ENCODE measurements at places on chromosomes 6 and 20.

DNA sequence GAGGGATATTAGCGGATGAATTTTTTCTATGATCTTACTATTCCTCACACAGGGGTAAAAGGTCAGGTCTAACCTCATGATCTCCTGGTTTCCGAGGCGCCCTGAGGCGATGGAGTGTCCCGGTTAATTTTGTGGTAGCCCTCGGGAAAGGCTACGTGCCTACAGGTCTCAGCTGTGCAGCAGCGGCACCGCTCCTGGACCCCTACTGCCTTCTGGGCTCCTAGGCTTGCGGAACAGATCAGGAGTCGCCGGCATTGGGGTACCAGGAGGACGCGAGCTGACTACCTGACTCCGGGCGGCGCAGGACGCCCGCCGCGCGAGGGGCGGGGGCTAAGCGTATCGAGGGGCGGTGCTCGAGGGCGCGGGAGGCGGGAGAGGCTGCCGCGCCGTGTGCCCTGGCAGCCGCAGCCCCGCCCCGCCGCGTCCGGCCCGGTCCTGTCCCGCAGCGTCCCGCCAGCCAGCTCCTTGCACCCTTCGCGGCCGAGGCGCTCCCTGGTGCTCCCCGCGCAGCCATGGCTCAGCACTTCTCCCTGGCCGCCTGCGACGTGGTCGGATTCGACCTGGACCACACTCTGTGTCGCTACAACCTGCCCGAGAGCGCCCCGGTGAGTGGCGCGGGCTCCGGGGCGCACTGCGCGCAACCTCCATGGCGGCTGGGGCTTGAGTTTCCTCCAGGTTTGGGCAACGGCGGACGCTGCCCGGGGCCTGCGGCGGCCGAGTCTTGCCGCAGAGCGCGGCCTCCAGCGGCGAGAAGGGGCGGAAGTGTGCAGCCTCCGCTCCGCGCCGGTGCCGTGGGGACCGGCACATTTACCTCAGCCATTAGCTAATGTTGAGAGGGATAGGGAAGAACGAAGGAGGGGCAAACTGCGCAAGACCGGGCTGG is at the start of gene NT5DC1:
TSS of gene NT5DC1 (plus strand) at position 435 of the 883 bp plus-strand sequence. CDS start at position 513, 78 bp downstream.
- peak; percentile 83 for DNase-seq

GRCh38 chr6:63672582-63673129 is 37.1 kb downstream of the PHF3 start:
- no peak for DNase-seq

- DNase-seq = no peak
Observed at GRCh38 chr6:74851596-74851995, 354.3 kb downstream of the COL12A1 start.

DNA sequence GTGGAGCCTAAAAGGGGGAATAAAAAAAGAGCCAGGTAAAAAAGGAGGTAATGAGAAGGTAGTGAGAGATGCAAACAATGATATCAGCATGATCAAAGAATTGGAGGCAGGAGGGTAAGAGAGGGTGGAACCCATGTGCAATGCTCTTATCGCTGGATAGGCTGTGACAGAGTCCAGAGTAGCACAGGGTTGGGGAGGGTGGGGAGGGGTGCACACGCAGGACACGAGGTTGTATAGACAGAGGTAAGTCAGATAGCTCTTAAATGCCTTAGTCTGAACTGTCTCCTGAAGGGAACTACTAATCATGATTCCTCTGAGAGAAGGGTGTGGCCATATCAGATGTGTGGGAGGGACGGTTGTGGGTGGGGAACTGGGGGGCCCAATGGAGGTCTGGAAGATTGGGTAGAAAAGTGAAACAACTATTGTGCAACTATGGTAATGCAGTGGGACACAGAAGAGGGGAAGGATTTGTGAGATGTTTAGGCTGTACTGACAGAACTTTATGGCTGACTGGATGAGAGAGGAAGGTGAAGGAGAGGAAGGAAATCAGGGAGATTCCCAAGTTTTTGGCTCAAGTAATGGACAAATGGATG is 354.8 kb downstream of the BTBD9 start:
- no peak for DNase-seq

- no peak for DNase-seq
Observed at GRCh38 chr6:108546079-108547049, 14.4 kb upstream of the FOXO3 start.

DNA sequence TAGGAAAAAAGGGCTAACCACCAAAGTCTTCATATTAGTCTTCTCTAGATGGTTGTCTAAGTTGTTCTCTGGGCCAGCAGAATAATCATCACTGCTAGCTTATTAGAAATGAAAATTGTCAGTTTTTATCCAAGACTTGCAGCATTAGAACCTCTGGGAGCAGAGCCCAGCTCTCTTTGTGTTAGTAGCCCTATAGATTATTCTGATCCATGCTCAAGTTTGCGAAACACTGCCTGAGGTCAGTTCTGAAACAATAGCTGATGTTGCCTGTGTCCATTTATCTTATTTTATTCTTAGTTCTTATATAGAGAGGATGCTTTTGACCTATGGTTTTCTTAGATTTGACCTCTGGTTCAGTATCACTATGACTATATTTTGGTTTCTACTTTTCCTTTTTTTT is 66.9 kb downstream of the BCKDHB start:
- DNase-seq = no peak

- no peak for DNase-seq
Observed at GRCh38 chr6:25590986-25591385, 61.0 kb upstream of the SCGN start.

DNA sequence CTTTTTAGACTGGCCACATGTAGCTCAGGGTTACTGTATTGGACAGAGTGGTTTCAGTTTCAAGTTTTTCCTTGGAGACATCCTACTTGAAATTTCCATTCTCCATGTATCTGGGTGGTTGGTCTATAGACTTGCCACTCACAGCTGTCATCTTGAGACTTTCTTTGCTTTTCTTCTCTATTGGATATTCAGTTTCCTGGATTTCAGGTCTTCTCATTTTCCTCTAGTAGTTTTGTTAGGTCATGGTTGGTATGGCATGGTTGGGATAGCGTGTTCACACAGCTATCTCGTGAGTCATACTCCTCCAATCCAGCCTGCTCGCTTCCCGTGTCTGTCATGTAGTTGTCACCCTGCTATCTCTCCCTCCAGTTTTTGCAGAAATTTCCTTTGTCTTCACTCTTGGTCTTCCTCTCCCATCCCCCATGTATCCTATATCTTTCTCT is 48.3 kb downstream of the PTPN1 start:
- DNase-seq = no peak

- DNase-seq = no peak
Observed at GRCh38 chr20:37353285-37353849, 7.4 kb downstream of the SRC start.

DNA sequence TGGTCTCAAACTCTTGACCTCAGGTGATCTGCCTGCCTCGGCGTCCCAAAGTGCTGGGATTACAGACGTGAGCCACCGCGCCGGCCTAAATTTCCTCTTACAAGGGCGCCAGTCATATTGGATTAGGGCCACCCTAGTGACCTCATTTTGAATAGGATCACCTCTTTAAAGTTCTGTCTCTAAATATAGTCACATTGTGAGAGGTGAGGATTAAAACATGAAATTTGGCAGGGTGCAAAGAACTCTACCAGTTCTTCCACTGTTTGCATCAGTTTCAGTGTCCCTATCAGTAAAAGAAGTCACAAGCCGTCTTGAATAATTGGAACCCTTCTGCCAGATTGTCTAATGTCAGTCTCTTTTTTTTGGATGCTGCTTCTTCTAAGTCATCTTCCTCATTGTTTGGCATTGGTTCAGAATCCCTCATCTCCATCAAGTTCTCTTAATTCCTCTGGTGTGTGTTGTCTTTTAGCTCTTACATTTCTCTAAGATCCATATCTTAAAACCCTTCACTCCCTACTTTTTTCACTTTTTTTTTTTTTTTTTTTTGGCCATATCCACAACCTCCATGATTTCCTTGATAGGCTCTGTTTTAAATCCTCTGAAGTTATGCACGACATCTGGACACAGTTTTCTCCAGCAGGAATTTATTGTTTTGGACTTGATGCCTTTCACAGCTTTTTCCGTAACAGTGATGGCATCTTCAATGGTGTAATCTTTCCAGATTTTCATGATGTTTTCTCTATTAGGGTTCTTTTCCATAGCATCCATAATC is 56.8 kb downstream of the NCOA3 start:
- DNase-seq = no peak

DNA sequence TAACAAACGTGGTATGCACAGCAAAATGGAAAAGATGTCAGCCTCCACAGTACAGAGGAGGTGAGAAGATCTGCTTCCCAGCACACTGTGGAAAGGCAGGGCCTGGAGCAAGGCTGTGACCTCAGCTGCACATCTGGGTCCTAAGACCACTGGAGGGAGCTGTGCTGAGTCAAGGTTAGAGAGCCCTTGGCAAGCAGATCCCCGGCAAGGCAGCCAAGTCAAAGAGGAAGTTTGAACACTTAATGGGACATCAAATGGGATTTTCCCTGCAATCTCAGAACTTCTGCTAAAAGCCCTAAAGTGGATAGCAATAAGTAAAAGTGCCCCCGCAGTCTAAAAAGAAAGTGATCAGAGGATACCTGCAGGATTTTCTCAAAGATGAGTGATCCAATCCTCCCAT is 39.5 kb downstream of the UNC5CL start:
- DNase-seq = no peak

DNA sequence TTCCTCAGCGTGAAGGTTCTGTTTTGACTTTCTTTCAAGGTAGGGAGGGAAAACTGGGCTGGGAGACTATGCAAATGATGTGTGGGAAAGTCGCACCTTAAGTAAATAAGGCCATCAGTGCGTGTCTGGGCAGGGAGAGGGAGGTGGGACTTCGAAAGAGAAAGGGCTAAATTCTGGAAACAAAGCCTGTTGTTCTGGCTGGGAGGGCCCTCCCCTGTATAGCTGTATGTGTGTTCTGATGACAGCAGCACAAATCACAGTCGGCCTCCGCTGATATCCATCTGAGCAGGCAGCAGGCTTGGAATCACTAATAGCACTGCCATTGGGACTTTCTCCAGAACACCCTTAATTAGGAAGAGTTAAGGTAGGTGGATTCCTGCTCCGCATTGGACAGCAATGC is 19.2 kb downstream of the JAG1 start:
- DNase-seq = no peak

DNA sequence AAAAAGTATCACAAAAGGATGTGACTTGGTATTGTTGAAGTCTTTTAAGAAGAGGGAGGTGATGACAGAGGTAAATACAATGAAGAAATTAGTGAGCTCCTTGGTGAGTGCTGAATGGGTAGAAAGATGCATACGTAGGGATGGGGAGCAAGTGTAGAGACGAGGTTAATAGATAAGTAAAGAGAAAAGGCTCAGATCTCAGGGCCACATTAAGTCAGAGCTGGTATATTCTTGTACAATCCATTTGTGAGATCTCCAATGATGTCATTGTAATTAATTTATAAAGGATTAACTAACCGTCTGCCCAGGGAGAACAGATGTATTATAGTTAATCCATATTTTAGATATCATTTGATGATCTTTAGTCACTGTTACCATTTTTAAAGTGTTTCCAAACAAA is 43.4 kb downstream of the SMPDL3A start:
- no peak for DNase-seq

DNA sequence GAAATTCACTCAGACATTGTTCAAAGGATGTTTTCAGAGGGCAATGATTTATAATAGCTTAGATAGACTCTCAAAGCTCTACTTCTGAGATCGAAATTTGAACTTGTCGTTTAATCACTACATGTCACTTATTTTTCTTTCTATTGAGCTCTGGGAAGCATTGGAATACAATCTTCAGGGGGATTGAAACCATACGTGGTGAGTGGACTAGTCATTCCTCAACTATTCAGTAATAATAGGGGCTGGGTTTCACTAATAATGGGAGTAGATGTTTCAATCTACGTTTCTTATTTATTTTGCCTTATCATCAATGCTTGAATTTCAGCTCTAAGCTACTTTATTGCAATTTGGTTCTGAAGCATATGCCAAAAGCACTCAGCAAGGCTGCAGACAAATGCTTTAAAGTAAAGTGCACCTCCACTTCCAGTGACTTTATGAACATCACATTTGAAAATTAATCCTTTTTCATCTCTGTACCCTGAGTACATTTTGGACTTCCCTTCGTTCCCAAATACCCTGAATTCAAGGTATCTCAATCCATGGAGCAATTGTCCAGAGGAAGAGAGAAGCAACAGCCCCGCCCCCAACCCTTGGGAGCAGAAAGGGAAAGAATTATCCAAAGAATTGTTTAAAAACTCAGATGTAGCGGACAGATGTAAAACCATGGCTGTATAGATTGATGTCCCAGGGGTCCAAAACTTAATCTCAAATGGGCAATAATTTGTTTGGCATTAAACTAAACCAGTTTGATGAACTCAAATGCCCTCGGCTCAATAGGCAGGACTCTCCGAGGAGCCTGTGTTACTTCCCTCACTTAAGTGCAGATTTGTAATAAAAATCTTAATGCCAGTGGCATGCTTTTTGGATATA is 68.1 kb downstream of the HFE start:
- no peak for DNase-seq

- no peak for DNase-seq
Observed at GRCh38 chr20:4601630-4602296, 119.9 kb upstream of the PRND start.

DNA sequence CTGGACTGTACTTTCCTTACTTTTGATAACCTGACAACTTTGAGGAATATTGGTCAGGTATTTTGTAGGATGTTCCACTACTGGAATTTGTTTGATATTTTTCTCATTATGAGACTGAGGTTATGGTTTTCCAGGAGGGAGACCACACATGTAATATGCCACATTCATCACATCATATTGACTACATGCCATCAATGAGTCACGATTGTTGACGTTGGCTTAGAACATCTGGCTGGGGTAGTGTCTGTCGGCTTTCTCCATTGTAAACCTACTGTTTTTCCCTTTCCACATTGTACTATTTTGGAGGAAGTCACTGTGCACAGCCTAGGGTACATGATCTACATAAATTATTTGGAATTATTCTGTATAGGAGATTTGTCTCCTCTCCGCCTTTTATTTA is 1.4 kb upstream of the STX11 start:
- no peak for DNase-seq

DNA sequence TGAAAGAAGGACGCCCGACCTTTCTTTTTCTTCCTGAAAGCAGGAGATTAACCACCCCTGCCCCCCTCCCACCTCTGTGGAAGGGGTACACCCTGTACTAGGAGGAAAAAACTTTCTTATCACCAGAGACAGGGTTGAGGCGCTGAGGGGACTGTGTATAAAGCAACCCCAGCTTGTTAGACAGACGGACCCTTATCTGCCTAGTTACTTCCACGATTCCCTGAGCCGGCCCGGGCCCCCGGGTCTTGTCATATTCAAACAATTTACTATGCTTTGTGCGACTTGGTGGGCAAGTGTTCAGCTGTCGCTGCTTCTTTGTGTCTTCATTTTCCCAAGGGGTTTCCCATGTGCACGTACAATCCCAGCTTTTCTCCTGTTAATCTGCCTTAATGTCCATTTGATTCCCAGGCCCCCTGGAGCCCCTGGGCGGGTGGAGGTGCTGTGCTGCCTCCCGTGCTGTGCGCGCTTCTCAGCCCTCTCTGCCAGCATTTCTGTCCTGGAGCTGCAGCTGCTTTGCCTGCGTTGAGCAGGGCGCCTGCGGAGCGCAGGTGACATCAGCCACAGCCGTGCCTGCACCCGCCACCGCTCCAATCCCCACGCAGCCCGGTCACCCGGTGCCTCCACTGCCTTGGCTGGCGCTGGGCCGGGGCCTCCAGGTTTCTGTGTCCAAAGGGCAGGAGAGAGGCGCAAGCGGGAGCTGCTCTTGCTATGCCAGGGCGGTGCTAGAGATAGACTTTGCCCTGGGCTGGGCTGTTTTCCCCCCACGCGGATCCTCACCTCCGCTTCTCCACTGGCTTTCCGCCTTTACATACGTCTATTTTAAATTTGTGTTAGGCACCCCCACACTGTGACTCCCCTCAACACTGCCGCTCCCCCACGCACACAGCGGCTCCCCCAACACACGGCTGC is 96.2 kb downstream of the TTLL2 start:
- DNase-seq = no peak

GRCh38 chr6:36028877-36029324 is 1.3 kb downstream of the MAPK14 start:
- peak; percentile 68 for DNase-seq

All from stimulated activated CD4-positive, alpha-beta T cell treated with anti-CD3 and anti-CD28 coated beads, Interleukin-4, amount 100 ng/mL, for 48 hours (primary cell).